Fibroblast of gingiva (primary cell): ENCODE measurements at places on chromosomes 3 and 15.

GRCh38 chr3:169945313-169945712 is 21.3 kb upstream of the SEC62 start:
- no peak for DNase-seq

- no peak for DNase-seq
Observed at GRCh38 chr3:180970931-180971330, 18.6 kb downstream of the DNAJC19 start.

DNA sequence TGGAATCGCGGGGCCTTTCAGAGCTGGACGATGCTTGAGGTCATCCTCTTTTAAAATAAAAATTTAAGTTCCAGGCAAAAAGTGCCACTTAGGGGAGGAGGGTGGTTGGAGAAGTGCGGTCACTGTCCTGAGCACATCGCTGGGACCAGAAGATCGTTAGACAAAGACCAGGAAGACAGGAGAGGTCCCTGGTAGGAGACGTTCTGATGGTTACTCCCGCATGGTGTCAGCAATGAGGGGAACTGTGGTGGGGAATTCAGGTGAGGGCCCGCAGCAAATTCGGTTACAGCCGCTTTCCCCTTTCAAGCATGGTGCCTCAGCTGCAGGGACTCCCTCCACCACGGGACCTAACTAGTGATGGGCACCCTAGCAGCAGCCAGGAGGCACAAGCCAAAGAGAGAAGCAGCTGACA is 1.0 kb upstream of the ISY1 start:
- no peak for DNase-seq

GRCh38 chr3:155407331-155407730 is 113.8 kb upstream of the STRIT1 start:
- DNase-seq: no peak

GRCh38 chr3:87324609-87325008 is 48.2 kb upstream of the POU1F1 start:
- DNase-seq: no peak

DNA sequence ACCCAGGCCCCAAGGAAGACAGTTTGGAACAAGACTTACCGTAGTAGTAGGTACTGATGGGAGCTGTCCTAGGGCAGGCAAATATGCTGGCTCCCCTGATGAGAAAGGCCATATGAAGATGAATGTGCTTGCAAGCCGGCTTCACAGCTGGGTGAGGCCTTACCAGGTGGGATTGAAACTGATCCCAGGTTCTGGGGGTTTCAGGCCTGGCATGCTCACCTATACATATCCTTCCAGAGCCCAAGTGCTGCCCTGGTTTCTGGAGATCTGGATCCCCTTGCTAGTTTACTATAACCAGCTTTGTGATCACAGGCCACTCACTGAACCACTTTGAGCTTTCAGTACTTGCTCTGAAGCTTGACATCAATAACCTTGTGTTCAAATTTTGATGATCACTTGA is 274.3 kb downstream of the EPHB1 start:
- DNase-seq: no peak

DNA sequence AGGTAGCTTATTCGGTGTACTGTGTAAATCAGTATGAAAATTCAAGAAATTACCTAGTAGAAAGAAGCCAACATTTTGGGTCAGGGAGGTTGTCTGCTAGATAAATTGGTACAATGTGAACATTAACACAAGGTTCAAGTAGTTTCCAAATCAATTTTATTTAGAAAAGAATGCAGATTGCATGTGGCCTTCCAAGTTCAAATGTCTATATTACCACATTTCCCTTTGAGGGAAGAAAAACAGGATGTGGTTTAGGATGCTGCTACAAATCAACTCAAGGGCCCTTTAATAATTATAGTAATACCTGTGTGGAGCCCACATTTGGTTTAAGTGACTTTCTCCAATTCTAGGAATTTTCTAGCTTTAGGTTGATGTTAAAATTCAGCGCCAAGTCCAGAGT is 57.5 kb downstream of the CADPS start:
- no peak for DNase-seq

DNA sequence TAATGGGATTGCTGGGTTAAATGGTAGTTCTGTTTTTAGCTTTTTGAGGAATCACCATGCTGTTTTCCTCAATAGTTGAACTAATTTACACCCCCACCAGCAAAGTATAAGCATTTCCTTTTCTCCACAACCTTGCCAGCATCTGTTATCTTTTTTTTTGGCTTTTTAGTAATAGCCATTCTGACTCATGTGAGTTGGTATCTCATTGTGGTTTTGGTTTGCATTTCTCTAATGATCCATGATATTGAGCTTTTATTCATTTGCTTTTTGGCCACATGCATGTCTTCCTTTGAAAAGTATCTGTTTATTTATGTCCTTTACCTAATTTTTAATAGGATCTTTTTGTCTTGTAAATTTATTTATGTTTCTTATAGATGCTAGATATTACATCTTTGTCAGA is 288.2 kb downstream of the EPHA6 start:
- DNase-seq: no peak

DNA sequence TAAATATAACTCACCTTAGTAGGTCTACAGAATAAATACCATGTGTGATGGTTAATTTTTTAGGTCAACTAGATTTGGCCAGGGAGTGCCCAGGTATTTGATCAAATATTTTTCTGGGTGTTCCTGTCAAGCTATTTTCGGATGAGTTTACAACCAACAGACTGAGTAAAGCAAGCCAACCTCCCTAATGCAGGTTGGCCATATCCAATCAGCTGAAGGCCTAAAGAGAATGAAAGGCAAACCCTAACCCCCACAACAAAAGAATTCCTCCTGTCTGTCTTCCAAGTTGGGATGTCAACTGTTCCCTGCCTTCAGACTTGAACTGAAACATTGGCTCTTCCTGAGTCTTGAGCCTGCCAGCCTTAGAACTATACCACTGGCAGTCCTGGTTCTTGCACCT is 28.6 kb downstream of the TASOR start:
- no peak for DNase-seq

DNA sequence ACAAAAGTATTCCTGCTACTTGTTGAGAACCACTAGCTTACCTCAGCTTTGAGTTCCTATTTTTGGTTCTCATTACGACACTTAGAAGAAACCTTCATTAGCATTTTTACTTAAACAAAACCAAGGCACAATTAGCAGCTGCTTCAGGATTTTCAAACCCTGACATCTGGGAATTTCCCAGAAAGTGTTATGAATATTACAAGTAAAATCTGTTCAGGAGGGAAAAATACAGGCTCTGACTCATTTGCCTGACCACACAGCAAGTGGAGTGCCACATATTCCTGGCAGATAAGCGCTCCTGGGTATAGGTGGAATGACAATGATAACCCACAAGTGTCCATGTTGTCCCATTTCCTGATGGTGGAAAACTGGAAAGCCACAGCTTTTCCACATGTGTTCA is 10.3 kb upstream of the RFTN1 start:
- DNase-seq: no peak

- DNase-seq: no peak
Observed at GRCh38 chr3:143850877-143851276, 2.6 kb upstream of the SLC9A9 start.
